ENCODE measurements at places on chromosomes 1 and 21. TPM values are rescaled to one million over a fixed set of nuclear protein-coding genes. Genes with fewer than 3 reads are reported as not detected.

The CHIA gene
- total RNA-seq, result not detected

The SLC2A5 gene
- total RNA-seq, result not detected

The ERO1B gene
- 11.9 TPM for total RNA-seq

The OR2G6 gene
- total RNA-seq, result not detected

The PRXL2B gene
- 46.6 TPM for total RNA-seq

The SLC9C2 gene
- total RNA-seq, result not detected

The FTCD gene
- not detected for total RNA-seq

The SHISAL2A gene
- not detected for total RNA-seq

The MMEL1 gene
- total RNA-seq, result not detected

The C1QB gene
- total RNA-seq, result 4.6 TPM

The APCS gene
- total RNA-seq, result not detected

The NBPF4 gene
- total RNA-seq, result not detected

The MX2 gene
- total RNA-seq, result 1.4 TPM

The CLCA4 gene
- not detected for total RNA-seq

The NR1I3 gene
- not detected for total RNA-seq

Data from kidney epithelial cell (primary cell).